CD4-positive, alpha-beta T cell treated with Interleukin-4 for 4 hours (primary cell): ENCODE measurements at places on chromosomes 1 and 21.
A peak's percentile ranks its signal among the peaks of the same experiment; 100 is the strongest.

- DNase-seq: no peak
Measured at GRCh38 chr1:98921817-98922216, 82.8 kb downstream of the PLPPR5 start.

- DNase-seq: peak; percentile 55
Measured at GRCh38 chr1:174157157-174157806, 2.0 kb upstream of the RABGAP1L start.

DNA sequence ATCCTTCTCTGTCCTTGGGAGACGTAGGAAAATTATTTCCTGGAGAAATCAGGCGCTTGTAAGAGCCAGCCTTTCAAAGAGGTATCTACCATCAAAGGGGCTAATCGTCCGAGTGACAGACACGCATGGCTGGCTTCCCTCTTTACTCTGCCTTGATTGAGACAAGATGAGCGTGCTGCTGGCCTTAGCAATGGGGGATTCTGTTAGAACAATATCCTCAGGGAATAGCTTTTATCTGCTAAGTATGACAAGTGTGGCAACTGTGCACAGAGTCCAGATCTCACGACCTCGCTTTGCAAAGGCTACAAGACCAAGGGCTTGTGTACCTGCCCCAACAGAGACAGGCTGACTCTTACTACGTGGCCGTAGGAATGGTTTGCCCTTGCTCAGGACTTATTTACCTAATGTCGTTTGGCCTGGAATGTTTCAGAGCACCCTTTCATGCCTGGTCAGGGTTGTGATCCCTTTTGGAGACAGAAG, 417.1 kb downstream of the KIF26B start:
- DNase-seq: no peak

DNA sequence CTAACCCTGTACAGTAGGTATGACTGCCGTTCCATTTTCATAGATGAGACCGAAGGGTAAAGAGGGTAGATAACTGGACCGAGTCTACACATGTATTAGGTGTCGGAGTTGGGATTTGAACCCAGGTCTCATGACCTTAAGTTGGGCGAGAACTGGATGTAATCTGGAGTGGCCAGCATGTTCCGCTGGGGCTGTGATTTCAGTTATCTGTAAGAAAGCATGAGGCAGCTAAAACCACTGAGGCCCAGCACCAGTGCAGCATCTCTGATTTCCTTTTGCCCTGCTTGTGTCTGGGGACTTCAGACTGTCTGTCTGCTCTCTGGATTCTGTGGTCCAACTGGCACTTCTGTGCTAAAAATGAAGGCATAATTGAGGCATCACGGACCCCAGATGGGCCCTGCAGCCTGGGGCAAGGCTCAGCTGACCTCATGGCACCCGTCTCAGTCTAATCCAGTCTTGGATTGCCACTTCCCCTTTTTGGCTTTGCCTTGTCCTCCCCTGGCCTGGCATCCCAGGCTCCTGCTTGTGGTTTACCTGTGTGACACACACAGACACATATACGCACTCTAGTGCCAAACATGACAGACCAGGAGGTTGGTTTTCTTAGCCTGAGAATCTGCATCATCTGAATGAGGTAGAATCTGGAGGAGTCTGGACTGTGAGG, 180.2 kb downstream of the KIF26B start:
- no peak for DNase-seq

DNA sequence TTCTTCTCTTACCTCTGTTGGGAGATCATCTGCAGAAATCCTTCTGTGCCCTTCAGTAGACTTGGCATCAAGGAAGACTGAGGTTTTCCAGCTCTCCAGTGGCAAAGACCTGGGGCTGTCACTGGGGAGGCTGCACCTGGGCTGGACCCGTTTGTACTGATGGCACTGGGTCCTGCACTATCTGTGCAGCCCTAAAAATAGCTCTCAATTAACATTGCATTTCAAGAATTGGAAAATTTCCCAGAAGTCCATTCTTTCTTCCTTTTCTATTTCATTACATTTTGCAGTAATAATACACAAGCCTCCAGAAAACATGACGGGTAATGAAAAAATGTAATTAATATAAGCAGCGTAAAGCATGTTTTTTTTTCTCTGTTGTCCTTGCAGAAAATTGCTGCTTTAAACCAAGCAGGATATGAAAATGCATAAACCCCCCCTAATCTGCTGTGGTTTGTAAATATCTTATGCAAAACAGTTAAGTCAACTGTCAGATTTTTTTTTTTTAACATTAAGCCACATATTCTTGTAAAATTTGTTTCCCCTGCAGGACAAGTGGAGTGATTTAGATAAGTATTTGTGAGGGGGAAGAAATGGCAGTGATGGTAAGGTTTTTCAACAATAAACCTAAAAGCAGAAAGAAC, 64.9 kb downstream of the LMO4 start:
- no peak for DNase-seq

GRCh38 chr1:113684153-113684541, 75.1 kb downstream of the PHTF1 start:
- DNase-seq: no peak

- DNase-seq: no peak
Measured at GRCh38 chr1:17213148-17213781, 8.3 kb downstream of the PADI1 start.

DNA sequence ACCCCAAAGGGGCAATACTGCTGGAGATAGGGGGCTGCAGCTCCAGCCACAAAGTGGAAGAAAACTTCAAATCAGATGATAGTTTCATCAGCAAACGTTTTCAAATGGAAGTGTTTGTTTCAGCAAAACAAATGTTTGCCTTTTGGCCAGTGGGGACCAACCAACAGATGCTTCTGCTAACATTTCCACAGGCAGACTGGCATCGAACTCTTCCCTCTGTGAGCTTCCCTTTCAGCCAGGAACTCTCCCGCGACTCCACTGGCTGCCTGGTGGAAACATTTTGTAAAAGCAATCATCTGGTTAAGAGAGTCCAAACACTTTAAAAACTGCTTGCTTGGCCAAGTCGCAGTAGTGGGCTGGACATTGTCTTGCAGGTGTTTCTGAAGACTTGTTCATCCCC, 30.7 kb downstream of the CENPF start:
- no peak for DNase-seq

DNA sequence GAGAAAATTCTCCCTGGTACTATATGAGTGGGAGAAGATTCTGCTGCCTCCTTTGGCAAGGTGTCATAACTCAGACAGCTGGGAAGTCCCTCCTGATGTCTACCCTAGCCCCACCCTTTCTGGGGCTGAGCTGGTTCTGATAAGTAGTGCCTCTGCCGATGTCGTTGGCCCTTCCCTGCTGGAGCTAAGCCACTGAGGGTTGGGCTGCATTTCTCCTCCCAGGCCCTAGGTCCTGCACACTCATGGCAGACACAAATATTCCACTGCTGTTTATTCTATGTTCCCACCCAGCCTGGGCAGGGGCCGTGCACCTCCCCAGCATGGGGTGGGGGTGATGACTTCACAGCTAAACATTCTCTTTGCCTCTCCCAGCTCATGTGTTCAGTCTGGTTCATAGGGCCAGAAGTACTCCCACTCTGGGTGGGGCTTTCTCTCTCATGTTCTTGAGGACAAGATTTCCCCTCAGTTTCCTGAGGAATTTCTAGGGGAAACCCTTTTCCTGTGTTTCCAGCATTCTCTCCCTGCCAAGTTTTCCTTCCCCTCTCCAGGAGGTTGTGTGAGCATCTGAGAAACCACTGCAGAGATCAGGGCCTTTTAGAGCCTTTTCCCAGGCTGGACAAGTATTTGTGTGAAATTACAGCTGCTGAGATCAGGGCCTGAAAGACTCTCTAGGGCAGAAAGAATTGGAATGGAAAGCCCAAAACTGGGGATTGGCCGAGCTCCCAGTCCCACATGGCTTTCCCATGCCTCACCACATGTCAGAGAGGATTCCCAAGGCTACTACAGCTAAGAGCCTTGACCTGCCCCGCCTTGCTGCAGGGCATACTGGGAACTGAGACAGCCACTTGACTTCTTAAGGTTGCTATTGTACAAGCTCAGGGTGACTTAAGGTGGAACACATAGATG, 66.2 kb downstream of the ATP2B4 start:
- peak; percentile 14 for DNase-seq

- no peak for DNase-seq
Measured at GRCh38 chr21:36966821-36967768, 626 bp upstream of the HLCS start.

GRCh38 chr1:109980324-109981003, 4.1 kb upstream of the AHCYL1 start:
- no peak for DNase-seq

- DNase-seq: peak; percentile 58
Measured at GRCh38 chr1:24928689-24929397, 1.2 kb downstream of the RUNX3 start.

DNA sequence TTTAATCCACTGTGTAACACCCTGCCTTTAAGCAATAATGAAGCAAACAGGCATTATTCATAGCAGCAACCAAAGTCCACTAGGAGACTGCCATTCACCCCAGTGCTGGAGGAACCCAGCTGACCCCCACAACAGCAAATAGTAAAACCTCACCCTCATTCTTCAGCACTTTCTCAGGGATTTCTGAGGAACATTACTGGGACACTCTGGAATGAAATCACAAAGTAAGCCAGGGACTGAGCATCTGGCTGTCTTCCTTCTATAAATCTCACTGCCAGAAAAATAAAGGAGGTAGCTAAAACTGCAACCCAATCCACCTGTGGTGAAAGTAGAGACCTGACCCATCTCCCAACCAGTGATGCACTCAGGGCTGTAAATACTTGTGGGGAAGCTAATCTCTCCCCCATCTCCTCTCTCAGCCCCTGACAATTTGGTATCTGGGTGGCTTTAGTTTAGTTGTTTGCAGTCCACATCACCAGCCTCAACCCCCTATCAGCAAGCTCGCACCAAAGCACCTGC, 47.1 kb downstream of the COL6A1 start:
- no peak for DNase-seq

- DNase-seq: no peak
Measured at GRCh38 chr1:44077421-44077820, 41.2 kb upstream of the KLF17 start.

DNA sequence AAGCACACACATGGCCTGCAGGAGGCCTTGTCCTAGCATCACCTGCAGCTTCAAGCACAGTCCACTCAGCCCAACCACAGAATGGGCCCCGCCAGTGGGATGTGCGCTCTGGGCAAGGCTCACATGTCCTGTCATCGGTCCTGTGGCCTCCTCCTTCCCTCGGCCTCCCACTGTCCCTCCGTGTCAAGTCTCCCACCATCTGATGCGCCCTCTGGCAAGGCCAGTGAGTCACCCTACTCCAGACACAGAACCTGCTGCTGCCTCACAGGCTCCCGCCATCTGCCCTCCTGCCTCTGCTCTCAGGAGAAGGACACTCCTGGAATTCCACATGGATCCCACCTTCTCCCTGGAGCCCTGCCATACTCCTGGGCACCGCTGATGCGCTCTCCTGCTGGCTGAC, 14.2 kb downstream of the KCNAB2 start:
- no peak for DNase-seq

- peak; percentile 94 for DNase-seq
Measured at GRCh38 chr1:111603979-111604378, 15.6 kb upstream of the RAP1A start.

- no peak for DNase-seq
Measured at GRCh38 chr1:180251526-180252305, 21.7 kb downstream of the LHX4 start.

DNA sequence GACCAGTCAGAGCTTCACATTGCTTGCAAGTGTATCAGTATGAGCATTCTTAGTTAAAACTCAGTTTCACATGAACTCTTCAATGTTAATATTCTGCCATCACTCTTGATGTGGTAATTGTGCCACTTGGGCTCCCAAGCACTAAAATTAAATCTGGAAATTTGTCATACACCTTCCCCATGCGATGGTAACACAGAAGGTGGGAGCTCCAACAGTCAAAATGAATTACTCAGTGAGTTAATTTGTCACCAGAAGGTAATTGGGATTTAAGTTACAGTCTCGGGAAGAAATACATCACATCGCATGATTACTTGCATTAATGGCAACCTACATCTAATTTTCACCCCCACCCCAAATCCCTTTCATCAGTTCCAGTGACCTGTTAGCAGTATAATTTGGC, 376.5 kb upstream of the DAB1 start:
- no peak for DNase-seq

- DNase-seq: no peak
Measured at GRCh38 chr1:33306653-33307493, 14.0 kb downstream of the A3GALT2 start.

DNA sequence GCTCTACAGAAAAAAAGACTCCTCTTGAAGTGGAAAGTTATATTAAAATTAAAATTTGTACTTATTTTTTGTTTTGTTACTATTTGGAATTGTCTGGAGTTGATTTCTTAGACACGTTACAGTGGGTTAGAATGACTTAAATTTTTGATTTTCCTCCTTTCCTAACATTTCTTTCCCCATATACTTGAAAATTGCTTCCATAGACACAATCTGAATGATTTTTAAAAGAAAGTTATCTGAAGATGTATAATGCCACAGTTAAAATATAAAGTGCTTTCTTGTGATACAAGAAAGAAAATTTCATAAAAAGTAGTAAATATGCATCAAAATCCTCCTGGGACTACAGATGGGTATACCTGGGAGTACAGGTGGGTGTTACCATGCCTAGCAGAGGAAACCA, 2.3 kb downstream of the HS2ST1 start:
- no peak for DNase-seq

GRCh38 chr21:46067505-46068201, 30.3 kb upstream of the COL6A2 start:
- DNase-seq: no peak

DNA sequence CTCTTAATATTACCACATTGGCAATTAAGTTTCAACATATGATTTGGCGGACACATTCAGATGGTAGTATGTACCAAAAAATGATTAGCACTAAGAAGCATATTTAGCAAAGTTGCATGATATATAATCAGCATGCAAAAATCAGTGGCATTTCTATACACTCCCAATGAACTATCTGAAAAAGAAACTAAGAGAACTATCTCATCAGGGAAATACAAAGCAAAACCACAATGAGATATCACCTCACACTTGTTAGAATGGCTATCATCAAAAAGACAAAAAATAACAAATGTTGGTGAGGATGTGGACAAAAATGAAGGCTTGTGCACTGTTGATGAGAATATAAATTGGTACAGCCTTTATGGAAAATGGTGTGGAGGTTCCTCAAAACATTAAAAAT, 31.4 kb upstream of the DENND1B start:
- DNase-seq: peak; percentile 18

DNA sequence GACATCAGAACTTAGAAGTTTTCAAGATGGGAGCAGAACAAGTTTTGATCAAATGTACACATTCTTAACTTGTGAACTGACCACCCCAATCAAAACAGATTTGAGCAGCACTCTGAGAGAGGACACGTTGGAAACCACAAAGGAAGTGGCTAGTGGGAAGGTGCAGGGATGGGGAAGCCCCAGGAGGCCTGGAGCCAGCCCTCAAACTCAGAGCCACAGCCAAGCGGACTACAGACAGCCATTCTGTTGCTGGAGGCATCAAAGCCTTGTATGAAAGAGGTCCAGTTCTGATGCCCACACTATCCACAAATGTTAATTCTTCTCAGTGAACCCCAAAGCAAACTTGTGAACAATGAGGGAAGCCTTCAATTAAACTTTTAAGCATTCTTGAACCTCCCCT, 143.6 kb upstream of the RAB4A start:
- no peak for DNase-seq

- no peak for DNase-seq
Measured at GRCh38 chr1:157820299-157820698, 379 bp upstream of the FCRL1 start.

GRCh38 chr1:205518661-205519540, 14.4 kb downstream of the CDK18 start:
- no peak for DNase-seq

GRCh38 chr1:113169591-113169990, 96.6 kb downstream of the LRIG2 start:
- DNase-seq: no peak

GRCh38 chr21:44497703-44498126, 42.3 kb downstream of the KRTAP10-1 start:
- DNase-seq: no peak

- no peak for DNase-seq
Measured at GRCh38 chr1:203037509-203038190, 11.4 kb downstream of the PPFIA4 start.
